GM12878 (cell line): ENCODE measurements at places on chromosomes 6 and 20. TPM values are rescaled to one million over a fixed set of nuclear protein-coding genes. Genes with fewer than 3 reads are reported as not detected.

GRCh38 chr6:24898676-24899075 lies 37.1 kb downstream of the RIPOR2 start:
- H3K4me3 ChIP-seq = no peak overlapping the region
- H3K36me3 ChIP-seq = no peaks in the 10 kb centered on the region; the same call in 1 of the 2 replicates
- no peak overlapping the region for H3K27ac ChIP-seq
- DNase-seq = no peak
- H3K4me1 ChIP-seq = no peaks in the 10 kb centered on the region

GRCh38 chr6:105487040-105487790 lies 84.3 kb upstream of the PREP start:
- DNase-seq = no peak
- H3K27me3 ChIP-seq = no peaks in the 10 kb centered on the region
- no peaks in the 10 kb centered on the region for H3K36me3 ChIP-seq
- H3K27ac ChIP-seq = no peak overlapping the region

Gene PRKN
- not detected in 2 replicates for total RNA-seq

GRCh38 chr6:167941822-167942221 lies 55.6 kb upstream of the KIF25 start:
- no peaks in the 10 kb centered on the region for H3K27me3 ChIP-seq
- H3K27ac ChIP-seq = no peak overlapping the region
- H3K4me3 ChIP-seq = no peak overlapping the region

Gene ENPP3
- not detected in 2 replicates for total RNA-seq

- H3K4me1 ChIP-seq = no peaks in the 10 kb centered on the region
- no peak overlapping the region for H3K4me3 ChIP-seq
- H3K27ac ChIP-seq = no peak overlapping the region
- H3K36me3 ChIP-seq = no peaks in the 10 kb centered on the region
- no peaks in the 10 kb centered on the region; the same call in none of the 2 replicates for H3K27me3 ChIP-seq
- DNase-seq = no peak
Observed at GRCh38 chr6:13953061-13953705, 28.4 kb downstream of the RNF182 start.

Gene LHFPL5
- not detected in 2 replicates for total RNA-seq

- H3K36me3 ChIP-seq = no peaks in the 10 kb centered on the region
- H3K27me3 ChIP-seq = no peaks in the 10 kb centered on the region
- H3K4me1 ChIP-seq = no peaks in the 10 kb centered on the region
Observed at GRCh38 chr6:79149884-79150283, 71.8 kb upstream of the PHIP start.

Gene HLA-DQB1
- 119 and 121 TPM in 2 replicates for total RNA-seq

DNA sequence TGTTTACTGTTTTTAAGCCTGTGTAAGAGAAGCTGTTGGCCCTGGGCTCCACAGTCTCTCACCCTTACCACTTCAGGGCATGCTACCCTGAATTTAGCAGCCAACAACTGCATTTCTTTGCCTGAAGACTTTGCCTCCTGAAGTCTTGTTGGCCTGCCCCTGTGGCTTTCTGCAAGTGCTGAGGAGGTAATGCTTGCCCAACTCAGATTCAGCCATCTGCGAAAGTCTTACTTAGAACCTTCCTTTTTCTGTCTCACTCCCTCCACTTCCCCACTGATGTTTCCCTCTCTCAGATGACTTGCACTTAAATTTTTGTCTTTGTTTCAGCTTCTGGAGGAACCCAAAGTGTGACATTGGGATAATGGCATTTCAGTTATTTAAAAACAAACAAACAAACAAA lies 11.8 kb upstream of the IBTK start:
- no peaks in the 10 kb centered on the region for H3K27me3 ChIP-seq
- no peaks in the 10 kb centered on the region for H3K4me1 ChIP-seq
- no peaks in the 10 kb centered on the region for H3K36me3 ChIP-seq
- DNase-seq = no peak
- H3K27ac ChIP-seq = no peak overlapping the region
- no peak overlapping the region for H3K4me3 ChIP-seq

DNA sequence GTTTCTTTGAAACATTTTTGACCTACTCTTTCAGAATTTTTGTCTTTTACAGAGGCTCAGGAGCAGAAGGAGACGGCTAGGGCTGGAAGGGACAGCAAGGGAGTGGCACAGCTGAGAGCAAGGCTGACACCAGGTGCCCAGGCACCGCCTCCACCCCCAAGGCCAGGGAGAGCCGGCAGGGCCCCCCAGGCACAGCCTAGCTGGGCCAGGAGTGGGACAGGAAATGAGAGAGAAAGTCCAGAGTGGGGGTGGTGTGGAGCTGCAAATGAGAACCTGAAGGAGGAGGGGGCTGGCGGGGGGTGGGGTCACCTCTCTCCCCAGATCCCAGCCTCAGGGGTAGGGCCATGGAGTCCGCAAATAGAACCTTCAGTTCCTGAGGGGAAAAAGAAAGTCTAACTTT lies 236.7 kb downstream of the CDC5L start:
- H3K27ac ChIP-seq = no peak overlapping the region
- no peak overlapping the region for H3K4me3 ChIP-seq
- no peaks in the 10 kb centered on the region for H3K27me3 ChIP-seq
- DNase-seq = no peak

DNA sequence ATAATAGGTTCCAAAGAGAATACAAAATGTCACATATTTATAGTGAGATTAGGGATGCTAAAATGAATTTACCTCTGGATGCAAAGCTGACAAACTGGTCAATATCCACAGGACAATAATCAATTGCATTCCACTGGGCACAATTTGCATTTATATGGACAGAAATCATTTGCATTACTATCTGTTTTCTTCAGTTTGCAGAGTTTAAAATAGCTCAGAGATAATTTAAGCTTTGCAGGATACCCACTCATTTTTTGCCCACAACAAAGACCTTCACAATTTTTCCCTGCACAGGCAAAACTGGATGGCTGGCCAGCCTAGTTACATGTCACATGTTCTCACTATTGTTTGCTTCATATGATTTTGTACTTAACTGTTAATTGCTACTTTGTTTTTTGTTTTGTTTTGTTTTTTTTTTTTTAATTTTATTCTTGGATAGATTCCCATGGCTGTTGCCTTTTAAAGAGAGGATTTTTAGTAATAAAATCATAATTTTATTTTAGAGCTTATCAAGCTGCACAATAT lies 483.5 kb downstream of the UTRN start:
- DNase-seq = no peak
- no peaks in the 10 kb centered on the region for H3K36me3 ChIP-seq
- H3K4me1 ChIP-seq = no peaks in the 10 kb centered on the region
- no peaks in the 10 kb centered on the region for H3K27me3 ChIP-seq
- no peak overlapping the region for H3K4me3 ChIP-seq

DNA sequence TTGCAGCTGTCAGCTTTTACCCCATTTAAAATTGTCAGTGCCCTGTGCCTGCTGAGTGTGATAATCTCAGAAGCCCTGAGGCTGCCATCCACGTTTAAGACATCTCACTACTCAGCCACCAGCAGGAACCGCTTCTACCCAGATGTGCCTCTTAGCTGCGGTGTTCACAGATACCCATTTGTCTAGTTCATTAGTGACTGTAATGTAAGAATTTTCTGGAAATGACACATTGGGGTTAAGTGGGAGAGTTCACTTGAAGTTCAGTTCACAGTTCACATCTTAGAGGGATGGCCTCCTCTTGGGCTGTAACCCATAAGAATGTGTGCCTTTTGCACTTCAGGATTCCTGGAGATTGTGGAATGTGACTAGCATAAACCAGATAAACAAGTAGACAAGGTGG lies 477.7 kb downstream of the BTBD3 start:
- H3K4me1 ChIP-seq = no peaks in the 10 kb centered on the region
- H3K27me3 ChIP-seq = no peaks in the 10 kb centered on the region
- no peak overlapping the region for H3K27ac ChIP-seq
- DNase-seq = no peak

Gene CPNE1
- 209 and 214 TPM in 2 replicates for total RNA-seq

DNA sequence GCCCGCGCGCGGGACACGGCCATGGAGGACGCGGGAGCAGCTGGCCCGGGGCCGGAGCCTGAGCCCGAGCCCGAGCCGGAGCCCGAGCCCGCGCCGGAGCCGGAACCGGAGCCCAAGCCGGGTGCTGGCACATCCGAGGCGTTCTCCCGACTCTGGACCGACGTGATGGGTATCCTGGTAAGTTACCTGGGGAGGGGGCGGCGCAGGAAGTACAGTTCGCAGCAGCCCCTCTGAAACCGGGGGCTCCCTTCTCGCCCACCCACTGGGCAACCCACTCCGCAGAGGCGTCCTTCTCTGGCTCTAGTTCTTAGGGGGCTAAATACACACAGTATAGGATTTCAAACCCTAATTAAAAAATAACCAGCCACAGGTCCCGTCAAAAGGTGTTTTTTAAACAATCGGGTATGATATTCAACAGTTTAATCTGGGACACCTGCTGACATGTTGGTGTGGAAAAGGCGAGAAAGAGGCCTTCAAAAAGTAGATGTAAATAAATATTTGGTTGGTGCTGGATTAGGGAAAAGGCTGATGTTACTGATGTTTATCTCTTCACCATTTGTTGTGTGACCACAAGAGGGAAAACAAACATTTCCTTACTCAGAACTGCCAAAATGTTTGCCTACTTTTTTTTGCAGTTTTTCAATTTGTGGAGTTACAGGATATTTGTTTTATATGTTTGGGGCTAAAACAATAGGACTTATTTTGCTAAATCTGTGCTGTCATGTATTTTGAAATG lies 577 bp downstream of the SASH1 start:
- H3K4me1 ChIP-seq = no peaks in the 10 kb centered on the region
- peaks cover 15% of the 10 kb centered on the region; the same call in 1 of the 2 replicates for H3K27me3 ChIP-seq
- no peak for DNase-seq
- no peak overlapping the region for H3K27ac ChIP-seq
- no peak overlapping the region for H3K4me3 ChIP-seq
- no peaks in the 10 kb centered on the region for H3K36me3 ChIP-seq

GRCh38 chr6:116400328-116400727 lies 29.6 kb downstream of the DSE start:
- peaks cover 42% of the 10 kb centered on the region for H3K4me1 ChIP-seq
- no peak for DNase-seq
- H3K4me3 ChIP-seq = no peak overlapping the region
- H3K27ac ChIP-seq = no peak overlapping the region
- H3K27me3 ChIP-seq = no peaks in the 10 kb centered on the region

GRCh38 chr6:159535656-159536350 lies 157.2 kb downstream of the SOD2 start:
- H3K27me3 ChIP-seq = no peaks in the 10 kb centered on the region
- no peak overlapping the region for H3K4me3 ChIP-seq
- no peaks in the 10 kb centered on the region for H3K36me3 ChIP-seq
- no peak overlapping the region for H3K27ac ChIP-seq

DNA sequence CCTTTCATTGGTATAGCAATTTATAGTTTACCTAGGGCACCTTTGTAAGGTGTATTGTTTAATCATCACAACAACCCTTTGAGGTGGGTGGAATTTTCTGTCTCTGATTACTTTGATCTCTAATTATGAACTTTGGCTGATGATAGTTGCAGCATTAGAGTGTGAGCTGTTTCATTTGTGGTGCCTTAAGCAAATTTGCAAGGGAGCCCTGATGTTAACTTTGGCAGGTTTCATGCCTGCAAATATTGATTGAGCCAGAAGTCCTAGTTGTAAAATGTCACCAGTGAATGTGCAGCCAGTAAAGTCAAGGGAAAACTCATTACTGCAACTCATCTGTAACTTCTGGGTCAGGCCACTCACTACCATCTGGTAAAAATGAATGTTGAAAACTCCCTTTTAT lies 29.8 kb downstream of the CTNNBL1 start:
- no peaks in the 10 kb centered on the region for H3K27me3 ChIP-seq
- H3K4me1 ChIP-seq = no peaks in the 10 kb centered on the region; the same call in 1 of the 2 replicates
- H3K36me3 ChIP-seq = no peaks in the 10 kb centered on the region
- no peak overlapping the region for H3K4me3 ChIP-seq
- no peak overlapping the region for H3K27ac ChIP-seq
- no peak for DNase-seq

DNA sequence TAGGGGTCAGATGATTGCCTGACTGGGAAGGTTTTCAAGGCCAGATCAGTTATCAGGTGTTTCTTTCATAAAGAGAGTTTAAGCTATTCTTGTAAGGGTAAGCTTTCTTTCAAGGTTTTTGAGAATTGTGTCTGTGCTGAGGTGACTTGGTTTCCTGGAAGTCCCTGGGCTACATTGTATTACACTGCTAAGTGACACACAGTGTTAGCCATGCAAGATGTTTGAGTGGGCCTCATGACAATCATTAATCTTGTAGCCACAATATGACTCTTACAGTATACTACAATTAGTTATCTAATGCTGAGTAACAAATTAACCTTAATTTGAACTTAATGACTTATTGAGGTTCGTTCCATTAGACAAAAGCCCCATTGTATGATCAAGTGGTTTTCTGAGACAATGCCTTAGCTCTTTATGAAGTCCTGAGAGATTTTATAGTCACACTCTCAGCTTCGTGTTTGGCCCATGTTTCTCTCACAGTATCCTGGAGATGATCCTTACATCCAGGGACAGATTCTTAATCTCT lies 186.7 kb downstream of the RPS12 start:
- no peaks in the 10 kb centered on the region for H3K36me3 ChIP-seq
- no peaks in the 10 kb centered on the region for H3K27me3 ChIP-seq
- no peak for DNase-seq
- no peak overlapping the region for H3K27ac ChIP-seq

GRCh38 chr20:20292472-20292871 lies 75.4 kb upstream of the INSM1 start:
- no peaks in the 10 kb centered on the region; the same call in 1 of the 2 replicates for H3K4me1 ChIP-seq
- DNase-seq = peak; percentile 20
- H3K36me3 ChIP-seq = no peaks in the 10 kb centered on the region
- H3K27ac ChIP-seq = no peak overlapping the region

DNA sequence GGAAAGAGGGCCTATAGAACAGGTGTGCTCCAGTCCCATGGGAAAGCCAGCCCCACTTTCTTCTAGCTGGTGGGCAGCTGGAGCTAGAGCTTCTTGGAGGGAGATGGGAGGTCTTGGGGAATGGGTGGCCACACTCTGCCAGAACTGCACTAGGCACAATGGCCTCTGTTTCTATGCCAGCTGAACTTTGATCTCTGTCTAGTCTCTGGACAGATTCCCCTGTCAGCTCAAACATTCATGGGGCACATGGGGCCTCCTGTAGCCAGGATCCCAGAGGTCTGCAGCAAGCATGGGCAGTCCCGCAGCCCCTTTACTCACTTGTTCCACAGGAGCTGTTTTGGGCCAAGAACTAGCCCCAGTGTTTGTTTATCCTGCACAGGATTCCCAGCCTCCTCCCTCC lies 591.3 kb upstream of the HS3ST5 start:
- no peak overlapping the region for H3K27ac ChIP-seq
- no peak for DNase-seq
- no peaks in the 10 kb centered on the region for H3K27me3 ChIP-seq
- no peaks in the 10 kb centered on the region for H3K36me3 ChIP-seq
- no peaks in the 10 kb centered on the region for H3K4me1 ChIP-seq
- H3K4me3 ChIP-seq = no peak overlapping the region

DNA sequence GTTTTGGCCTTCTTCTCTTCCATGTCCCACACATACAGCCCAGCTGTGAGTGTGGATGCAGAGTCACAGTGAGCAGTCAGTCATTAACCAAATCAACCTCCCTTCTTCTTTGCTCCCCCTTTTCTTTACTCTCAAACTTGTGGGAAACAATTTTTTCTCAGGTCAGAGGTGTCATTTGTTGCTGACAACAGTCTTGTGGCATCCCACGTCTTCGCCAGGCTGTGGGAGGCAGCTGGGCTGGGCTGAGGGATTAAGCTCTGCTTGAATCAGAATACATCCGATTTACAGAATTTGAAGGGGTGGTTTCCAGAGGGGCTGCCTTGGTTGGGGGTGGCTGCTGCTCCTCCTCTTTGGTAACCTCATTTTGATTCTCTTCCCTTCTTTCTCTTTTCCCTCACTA lies 40.5 kb downstream of the SCGN start:
- H3K27ac ChIP-seq = no peak overlapping the region
- H3K4me1 ChIP-seq = no peaks in the 10 kb centered on the region
- no peaks in the 10 kb centered on the region for H3K36me3 ChIP-seq
- DNase-seq = no peak

GRCh38 chr6:89758830-89759229 lies 60.8 kb downstream of the MDN1 start:
- peaks cover 13% of the 10 kb centered on the region for H3K36me3 ChIP-seq
- H3K4me3 ChIP-seq = no peak overlapping the region
- H3K27me3 ChIP-seq = no peaks in the 10 kb centered on the region
- no peak for DNase-seq
